ENCODE measurements at places on chromosomes 11 and 22.

GRCh38 chr11:22521226-22521625 lies 104.4 kb downstream of the FANCF start:
- peaks cover under 1% of the 10 kb centered on the region for H3K27me3 ChIP-seq
- H3K4me1 ChIP-seq, result no peaks in the 10 kb centered on the region
- no peak overlapping the region for H3K27ac ChIP-seq
- no peaks in the 10 kb centered on the region for H3K36me3 ChIP-seq

GRCh38 chr11:107413352-107413751 lies 44.3 kb downstream of the CWF19L2 start:
- H3K4me3 ChIP-seq, result no peak overlapping the region
- peaks cover 31% of the 10 kb centered on the region for H3K36me3 ChIP-seq
- DNase-seq, result no peak
- H3K4me1 ChIP-seq, result no peaks in the 10 kb centered on the region

DNA sequence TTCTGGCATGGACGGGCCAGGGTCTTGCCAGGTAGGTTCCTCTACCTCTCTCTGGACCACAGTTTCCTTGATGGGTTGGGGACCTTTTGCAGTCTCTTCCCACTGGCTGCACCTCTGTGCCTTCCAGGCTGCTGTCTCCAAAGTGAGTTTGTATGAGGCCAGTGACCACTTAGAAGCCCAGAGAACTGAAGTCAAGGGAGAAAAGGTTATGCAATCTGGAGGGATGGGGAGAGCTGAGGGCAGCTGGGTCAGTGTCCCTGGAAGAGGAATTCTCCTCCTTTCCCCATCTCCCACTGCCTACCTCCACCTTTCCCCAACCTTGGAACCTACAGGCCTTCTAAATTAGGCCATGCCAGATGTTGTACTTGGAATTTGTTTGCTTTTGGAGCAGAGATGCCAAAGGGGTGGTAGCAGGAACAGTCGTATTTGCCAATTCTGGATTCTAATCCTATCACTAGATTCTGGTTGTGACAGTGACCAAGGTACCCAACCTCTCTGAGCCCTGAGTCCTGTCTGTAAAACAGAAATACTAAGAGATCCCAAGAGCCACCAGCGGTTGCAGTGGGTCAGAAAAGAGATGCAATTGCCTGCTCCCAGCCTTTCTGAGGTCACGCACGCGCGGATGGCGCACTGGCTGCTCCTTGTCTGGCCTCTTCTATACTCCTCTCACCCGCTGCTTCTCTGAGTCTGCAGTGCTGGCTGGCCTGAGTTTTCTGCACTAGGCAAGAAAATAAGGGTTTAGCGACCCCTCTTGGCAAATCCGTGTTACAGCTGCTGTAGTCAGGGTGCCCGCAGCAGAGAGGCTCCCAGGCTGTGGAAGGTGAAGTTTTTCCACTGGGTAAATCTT lies 10.7 kb upstream of the ACCSL start:
- H3K27me3 ChIP-seq, result peaks cover 8% of the 10 kb centered on the region
- no peak overlapping the region for H3K4me3 ChIP-seq
- DNase-seq, result peak; percentile 60
- no peaks in the 10 kb centered on the region for H3K4me1 ChIP-seq
- no peaks in the 10 kb centered on the region for H3K36me3 ChIP-seq

DNA sequence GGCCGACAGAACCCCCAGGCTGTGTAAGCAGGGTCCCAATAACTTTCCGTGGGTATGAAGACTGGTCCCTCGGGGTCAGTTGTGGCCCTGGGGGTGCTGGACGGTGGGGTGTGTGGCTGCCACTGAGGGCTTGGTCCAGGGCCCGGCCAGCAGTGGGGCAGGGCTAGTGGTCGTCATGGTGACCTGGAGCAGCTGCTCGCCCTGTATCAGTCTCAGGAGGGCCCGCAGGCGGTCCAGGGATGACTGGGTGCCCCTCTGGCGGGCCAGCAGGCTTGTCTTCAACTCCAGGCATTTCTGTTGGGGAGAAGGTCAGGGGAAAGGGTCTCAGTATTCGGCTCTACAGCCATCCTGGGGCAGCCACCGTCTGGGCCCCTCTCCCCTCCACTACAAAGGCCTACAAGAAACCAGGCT lies 126.8 kb downstream of the PHF21B start:
- no peaks in the 10 kb centered on the region for H3K27me3 ChIP-seq
- H3K4me3 ChIP-seq, result no peak overlapping the region
- no peak for DNase-seq

GRCh38 chr11:134120143-134120850 lies 51.4 kb downstream of the JAM3 start:
- no peak overlapping the region for H3K27ac ChIP-seq
- H3K27me3 ChIP-seq, result peaks cover 29% of the 10 kb centered on the region
- DNase-seq, result no peak
- peaks cover 4% of the 10 kb centered on the region for H3K36me3 ChIP-seq
- H3K4me3 ChIP-seq, result no peak overlapping the region

GRCh38 chr22:22026157-22026831 lies 43.7 kb upstream of the TOP3B start:
- DNase-seq, result no peak
- no peaks in the 10 kb centered on the region for H3K4me1 ChIP-seq
- no peak overlapping the region for H3K27ac ChIP-seq
- H3K4me3 ChIP-seq, result no peak overlapping the region
- H3K36me3 ChIP-seq, result no peaks in the 10 kb centered on the region

GRCh38 chr11:44269369-44270351 lies 40.3 kb downstream of the ALX4 start:
- H3K4me1 ChIP-seq, result no peaks in the 10 kb centered on the region
- no peak for DNase-seq
- no peaks in the 10 kb centered on the region for H3K27me3 ChIP-seq
- no peak overlapping the region for H3K4me3 ChIP-seq
- H3K27ac ChIP-seq, result no peak overlapping the region
- no peaks in the 10 kb centered on the region for H3K36me3 ChIP-seq

DNA sequence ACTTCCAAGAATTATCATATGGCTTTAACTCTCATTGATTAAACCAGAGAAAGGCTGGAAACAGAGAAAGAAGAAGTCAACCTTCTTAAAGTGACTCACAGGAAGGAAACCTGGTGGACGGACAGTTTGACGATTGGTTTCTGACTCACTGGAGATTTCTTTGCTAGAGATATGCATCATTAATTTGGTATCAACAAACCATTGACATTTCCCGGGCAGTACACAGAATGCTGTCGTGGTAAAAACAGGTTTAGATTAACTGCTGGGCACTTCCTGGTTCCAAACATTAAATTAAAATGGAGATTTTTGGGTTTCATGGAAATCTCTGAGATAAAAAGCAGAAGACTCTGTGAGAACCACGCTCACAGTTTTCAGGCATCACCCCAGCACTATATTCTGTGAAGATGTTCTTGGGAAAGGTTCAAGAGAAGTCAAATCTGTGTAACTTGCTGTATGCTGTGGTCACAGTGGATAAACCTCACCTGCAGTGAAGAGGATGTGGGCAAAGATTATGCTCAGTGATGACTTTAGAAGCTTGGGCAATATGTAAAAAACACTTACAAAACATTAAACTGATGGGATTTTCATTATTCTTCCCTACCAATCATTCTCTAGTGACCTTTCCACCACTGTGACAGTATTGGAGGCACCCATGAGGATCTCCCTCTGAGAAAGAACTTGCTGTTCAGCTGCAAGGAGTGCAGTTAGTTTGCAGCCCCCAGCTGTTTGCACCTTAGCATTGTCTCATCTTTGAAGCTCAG lies 61.1 kb upstream of the CD44 start:
- peak; percentile 71 for DNase-seq
- peak overlapping the region; percentile 41 for H3K4me3 ChIP-seq
- H3K4me1 ChIP-seq, result peaks cover 84% of the 10 kb centered on the region
